ENCODE measurements at places on chromosomes 1 and 21.

- DNase-seq: no peak
Observed at GRCh38 chr1:244863491-244864252, 671 bp downstream of the HNRNPU start.

DNA sequence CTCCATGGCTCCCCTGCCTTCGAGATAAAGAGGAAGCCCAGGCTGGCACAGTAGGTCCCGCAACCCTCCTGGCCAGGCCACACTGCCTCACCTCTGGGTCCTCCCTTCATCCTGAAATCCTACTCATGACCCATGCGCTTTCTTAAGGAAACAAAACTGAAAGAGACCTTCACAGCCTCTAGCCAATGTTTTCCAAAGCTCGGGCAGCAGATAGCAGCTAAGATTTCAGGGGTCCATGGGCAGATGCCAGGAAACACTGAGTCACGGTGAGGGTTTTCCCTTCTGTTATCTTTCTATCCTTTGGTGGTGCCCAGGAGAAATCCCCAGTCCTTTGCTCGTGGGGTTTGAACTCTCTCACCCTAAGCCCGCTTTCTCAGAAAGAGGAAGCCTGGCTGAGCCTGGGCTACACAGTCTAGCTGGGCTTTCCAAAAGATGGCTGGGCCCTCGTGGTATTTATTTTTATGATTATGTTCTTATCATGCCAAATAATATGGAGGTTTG is 26.6 kb downstream of the TTC39A start:
- no peak for DNase-seq

DNA sequence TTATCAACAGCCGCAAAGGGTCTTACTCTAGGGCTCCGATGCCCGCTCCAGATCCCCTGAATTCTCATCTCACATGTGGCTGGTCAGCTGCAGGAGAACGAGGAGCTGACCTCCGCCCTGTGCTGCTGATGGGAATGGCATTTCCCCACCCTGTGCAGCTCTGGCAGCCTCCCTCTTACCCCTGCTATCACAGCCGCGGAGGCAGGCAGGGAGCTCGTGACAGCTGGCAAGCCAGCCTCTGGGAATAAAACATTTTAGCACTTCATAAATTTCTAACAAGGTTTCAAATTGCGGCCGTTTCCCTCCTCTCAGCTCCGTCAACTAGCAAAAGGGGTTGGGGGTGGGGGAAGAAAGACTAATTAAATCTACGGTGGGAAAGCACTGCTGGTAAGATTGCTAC is 81.1 kb downstream of the DSCAM start:
- DNase-seq: no peak

DNA sequence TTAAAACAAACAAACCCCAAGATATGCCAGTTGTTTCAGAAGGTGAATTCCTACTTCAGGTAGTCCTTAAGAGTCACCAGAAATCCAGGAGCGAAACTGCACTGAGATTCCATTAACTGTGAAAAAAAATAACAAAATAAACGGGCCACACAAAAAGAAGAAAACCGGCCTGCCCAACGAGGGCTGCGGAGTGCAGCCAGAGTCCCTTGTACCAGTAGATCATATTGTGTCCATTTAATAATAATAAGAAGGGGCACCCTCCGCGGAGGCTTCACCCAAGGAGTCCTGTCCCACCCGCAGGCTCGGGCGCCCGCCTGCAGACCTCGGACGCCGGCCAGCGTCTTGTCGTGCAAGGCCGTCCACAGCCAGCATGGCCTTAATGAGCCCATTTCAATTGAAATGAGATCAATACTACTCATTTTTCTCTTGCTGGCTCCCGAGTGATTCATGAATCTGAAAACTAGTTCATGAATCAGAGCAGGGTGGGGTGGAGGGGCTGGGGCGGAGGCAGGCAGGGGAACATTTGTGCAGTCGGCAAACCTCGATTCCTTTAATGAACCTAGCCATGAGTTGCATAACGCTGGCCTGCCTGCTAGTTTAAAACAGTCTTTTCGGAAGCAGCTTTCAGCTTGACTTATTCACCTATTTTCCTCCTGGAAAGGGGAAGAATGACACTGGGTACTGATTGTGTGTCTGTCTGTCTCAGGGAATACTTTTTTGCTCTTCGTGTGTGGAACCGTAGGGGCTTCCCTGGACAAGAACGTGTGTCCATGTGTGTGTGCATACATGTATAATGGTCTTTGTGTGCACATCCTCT is 113.1 kb upstream of the IRF2BP2 start:
- DNase-seq: no peak

DNA sequence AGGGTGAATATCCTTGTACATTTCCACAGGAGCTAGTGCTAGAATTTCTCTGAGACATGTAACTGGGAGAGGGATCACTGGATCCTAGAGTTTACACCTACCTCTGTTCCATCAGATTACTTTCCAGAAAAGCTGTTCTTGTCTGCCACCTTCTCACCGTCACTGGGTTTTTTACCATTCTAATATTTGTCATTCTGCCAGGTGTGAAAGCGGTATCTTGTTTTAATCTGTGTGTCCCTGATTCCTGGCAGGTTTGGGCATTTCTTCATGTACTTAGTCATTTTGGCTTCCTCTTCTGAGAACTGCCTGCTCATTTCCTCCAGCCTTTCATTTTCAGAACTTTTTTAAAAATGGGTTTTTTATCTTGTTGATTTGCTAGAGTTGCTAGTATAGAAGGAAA is 5.1 kb downstream of the PMF1 start:
- no peak for DNase-seq

DNA sequence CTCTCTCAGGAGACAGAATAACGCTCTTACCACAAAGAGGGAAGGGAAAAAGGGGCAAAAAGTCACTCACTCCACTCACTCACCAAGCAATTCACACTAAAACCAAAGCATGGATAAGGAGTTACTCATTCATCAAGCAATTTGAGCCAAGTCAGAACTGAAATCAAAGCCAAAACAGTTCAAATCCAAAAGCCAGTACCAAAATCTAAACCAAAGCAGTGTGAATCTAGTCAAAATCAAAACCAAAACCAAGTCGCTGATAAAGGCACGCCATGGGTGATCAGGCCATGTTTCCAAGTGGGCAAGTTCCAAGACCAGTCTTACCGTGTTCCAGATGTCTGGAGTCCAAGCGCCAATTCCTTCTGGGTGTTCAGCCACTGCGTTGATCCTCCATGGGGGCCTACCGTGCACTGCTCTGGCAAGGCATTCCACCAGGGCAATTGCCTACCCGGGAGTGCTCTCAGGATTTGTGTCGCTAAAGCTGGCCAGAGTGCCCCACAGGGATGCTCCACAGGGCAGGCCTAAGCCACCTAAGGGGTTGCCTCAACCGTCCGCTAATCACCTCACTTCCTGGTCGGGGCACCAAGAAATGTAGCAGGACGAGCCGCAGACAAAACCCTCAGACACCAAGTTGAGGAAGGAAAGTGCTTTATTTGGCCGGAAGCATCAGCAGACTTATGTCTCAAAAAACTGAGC is 142.3 kb downstream of the TRIM33 start:
- no peak for DNase-seq

GRCh38 chr1:167911413-167911812 is 2.5 kb downstream of the ADCY10 start:
- DNase-seq: no peak

- no peak for DNase-seq
Observed at GRCh38 chr21:37546949-37547614, 180.5 kb downstream of the DYRK1A start.

- DNase-seq: no peak
Observed at GRCh38 chr1:102630041-102630440, 478.3 kb downstream of the COL11A1 start.

GRCh38 chr1:5830771-5831599 is 161.2 kb downstream of the NPHP4 start:
- no peak for DNase-seq

GRCh38 chr1:179933219-179933618 is 21.4 kb upstream of the CEP350 start:
- DNase-seq: no peak

DNA sequence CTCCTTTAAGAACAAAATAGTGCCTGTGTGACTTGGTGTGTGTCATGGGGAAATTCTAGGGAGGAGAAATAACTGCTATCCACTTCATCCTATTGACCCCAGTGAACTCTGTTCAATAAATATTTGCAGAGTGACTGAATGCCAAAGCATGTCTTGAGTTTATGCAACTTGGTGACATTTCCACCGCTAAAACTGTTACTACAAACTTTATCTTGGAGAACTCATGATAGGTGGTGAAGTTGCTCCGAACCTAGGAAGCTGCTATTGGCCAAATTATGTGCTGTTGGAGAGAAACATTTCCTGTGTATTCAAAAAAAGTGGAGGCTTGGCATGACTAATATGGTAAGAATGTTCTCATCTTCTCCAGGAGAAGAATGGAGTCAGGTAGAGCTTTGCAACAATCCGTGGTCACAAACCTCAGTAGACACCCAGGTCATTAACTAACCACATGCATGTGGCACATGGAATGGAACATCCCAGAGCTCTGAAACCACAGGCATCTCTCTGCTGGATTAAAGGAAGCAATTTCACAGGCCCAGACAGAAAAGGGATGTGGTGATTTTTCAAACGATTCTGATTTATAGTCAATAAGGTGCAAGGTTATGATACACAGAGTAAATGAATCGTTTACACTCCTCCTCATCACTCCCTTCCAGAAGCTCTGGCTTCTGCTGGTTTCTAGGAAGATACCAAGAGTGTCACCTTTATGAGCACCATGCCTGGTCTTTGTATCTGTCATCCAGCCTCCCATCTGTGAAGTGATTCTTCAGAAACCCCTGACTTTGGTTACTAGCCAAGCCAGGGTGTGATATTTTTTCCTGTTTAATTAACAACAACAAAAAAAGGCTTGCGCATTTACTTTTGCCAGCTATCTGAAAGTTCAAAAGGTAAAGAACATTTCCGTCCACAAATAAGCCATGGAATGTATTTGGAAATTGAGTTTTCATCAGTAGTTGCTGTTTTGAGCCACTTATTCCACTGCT is 361.1 kb downstream of the TGFB2 start:
- DNase-seq: no peak

GRCh38 chr1:70486676-70487458 is 75.8 kb downstream of the CTH start:
- DNase-seq: no peak

GRCh38 chr1:152517237-152517811 is 3.0 kb downstream of the CRCT1 start:
- no peak for DNase-seq

GRCh38 chr1:200901796-200902444 is 7.2 kb downstream of the INAVA start:
- DNase-seq: no peak

DNA sequence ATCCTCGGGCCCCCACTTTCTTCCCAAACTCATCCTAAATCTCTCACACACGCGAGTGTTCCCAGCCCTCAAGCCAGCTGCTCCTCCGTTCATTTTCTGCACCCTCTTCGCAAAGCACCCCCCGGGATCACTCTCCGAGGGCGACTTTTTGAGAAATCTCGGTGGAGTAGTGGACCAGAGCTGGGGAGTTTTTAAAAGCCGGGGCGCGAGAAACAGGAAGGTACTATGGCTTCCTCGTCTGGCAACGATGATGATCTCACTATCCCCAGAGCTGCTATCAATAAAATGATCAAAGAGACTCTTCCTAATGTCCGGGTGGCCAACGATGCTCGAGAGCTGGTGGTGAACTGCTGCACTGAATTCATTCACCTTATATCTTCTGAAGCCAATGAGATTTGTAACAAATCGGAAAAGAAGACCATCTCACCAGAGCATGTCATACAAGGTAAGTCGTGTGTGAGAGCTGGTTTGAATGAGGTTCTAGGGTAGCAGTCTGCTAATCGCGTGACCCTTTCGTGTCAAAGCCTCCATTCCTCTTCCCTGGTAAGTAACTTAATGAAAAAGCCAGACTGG is 800 bp downstream of the DR1 start:
- no peak for DNase-seq
